Right hindlimb (tissue), 1 donor: ENCODE measurements at places on chromosomes 1 and 21.

DNA sequence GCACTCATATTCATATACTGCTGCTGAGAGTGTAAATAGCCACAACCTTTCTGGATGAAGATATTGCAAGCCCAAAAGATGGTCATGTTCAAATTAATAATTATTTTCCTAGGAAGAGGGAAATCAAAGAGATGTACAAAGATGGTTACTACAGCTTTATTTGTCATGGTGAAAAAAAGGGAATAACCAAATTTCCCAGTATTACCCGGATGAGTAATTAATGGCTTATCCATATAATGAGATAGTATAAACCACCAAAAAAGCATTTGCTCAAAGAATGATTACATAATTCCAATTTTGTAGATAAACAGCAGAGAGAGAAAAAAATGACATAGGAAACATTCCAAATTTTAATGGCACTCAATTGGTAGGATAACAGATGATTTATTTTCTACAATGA lies 165.6 kb downstream of the C1orf21 start:
- DNase-seq = no peak

GRCh38 chr21:42518215-42518614 lies 4.6 kb downstream of the SLC37A1 start:
- no peak for DNase-seq

GRCh38 chr1:25360596-25361581 lies 22.8 kb downstream of the TMEM50A start:
- DNase-seq = peak; percentile 24

DNA sequence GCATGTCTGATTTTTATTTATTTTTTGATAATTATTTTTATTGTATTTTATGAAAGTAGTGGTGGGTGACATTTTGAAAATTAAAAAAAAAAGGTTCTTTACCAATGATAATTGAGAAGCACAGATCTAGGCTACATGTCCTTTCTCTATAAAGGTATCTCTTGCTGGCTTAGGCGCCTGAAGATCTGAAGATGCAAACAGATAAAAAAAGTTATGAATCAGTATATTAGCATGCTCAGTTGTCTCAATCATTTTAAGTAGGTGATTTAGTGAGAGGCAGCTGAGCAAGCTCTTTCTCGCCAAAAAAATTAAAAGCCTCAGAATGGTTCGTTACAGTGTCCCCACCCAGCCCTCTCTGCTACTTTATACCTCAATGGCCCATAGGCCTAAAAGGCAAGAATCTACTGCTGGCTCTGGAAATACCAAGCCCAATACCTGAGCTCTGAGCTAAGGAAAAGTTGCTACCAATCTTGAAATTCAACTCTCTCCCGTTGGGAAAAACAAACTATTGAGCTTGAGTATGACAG lies 42.2 kb upstream of the DPT start:
- no peak for DNase-seq

DNA sequence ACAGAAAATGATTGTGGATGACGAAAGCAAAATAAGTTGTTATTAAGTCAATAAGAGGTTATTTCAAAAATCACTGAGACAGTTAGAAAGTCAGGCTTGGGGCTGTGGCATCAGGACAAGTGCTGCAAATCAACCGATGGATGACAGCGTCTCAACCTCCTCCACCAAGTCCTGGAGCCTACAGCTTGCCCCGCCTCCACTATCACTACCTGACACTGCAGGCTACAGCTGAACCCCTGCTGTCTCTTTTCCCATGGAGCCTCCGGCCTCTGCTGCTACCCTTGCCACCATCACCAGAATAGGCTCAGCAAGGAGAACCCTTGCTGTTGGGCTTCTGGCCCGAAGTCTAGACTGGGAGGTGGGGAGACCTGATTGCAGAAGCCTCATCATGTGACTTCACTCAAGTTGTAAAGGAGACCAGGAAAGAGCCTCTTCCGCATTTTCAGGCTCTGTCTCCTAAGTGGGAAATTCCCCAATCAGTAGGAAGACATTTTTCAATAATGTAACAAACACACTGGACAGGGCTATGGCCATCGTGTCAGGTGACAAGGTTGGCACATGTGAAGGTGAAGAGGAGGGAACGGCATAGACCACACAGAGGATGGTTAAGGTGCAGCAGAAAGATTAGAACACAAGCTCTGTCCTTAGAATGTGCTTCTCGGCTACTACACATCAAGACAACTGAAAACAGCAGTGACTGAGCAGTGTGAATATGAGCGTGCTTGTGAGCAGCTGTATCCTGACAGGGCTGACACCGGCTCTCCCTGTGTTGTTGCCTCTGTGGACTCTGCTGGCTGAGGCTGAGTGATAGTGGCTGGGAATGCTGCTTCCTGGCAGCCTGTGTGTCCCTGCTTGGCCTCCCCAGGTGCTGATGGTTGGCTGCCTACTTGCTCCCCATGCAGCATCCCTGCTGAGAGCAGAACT lies 660.7 kb downstream of the PTPRU start:
- DNase-seq = no peak

GRCh38 chr1:23799570-23800399 lies 769 bp downstream of the GALE start:
- peak; percentile 76 for DNase-seq

DNA sequence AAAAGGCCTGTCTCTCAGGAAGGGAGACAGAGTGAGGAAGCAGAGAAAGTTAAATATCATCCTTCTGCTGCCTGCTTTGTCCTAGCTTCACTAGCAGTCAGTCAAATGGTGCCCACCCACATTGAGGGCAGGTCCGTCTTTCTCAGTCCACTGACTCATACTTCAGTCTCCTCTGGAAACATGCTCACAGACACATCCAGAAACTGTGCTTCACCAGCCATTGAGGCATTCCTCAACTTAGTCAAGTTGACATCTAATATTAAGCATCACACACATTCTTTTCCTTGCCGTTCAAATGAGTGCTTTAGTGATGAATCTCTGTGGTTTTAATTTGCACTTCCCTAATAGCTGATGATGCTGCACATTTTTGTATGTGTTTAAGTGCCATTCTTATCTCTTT lies 777.8 kb upstream of the PRMT6 start:
- no peak for DNase-seq

- DNase-seq = no peak
Observed at GRCh38 chr1:85179522-85179921, 21.3 kb downstream of the SYDE2 start.

- no peak for DNase-seq
Observed at GRCh38 chr1:24735156-24735508, 10.1 kb upstream of the CLIC4 start.

DNA sequence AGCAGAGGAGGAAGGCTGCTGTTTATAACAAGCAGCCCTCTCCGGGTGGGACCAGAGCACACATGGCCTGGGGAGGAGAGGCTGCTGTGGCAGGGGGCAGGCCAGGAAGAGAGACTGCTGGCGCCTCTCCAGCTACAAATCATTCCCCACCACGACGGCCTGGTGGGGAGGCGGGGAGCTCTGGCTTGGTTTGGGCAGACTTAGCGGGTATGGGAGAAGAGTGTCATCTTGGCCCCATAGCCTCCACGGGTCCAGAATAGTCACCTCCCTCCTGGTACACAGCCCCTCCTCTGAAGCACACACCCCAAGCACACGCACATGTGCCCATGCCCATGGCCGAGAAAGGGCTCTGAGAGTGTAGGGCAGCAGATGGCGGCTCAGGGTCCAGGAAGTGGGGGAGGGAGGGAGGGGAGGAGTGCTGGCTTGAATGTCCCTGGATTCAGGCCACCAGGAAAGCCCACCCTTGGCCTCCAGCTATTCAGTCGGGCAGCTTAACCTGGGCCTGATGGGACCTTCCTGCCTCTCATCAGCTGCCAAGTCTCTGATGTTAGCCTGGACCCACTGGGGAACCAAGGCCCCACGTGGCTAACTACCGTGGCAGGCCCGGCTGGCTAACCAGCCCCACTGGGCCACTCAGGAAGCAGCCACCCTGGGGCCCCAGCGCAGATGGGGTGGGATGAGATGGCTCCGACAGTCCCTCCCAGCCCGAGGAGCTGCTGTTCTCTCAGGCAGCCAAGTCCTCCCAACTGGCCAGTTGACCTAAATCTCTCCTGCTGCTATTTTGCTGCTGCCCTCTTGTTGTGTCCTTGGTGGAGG lies 10.9 kb downstream of the LRP8 start:
- peak; percentile 59 for DNase-seq

- DNase-seq = no peak
Observed at GRCh38 chr1:182391028-182391361, 595 bp downstream of the GLUL start.

GRCh38 chr1:208029381-208030287 lies 118.7 kb upstream of the CD34 start:
- peak; percentile 75 for DNase-seq

GRCh38 chr1:51231120-51231519 lies 5.0 kb upstream of the RNF11 start:
- DNase-seq = no peak

- no peak for DNase-seq
Observed at GRCh38 chr1:182406012-182406411, 5.5 kb upstream of the TEDDM1 start.

GRCh38 chr1:155133799-155134281 lies 1.8 kb upstream of the SLC50A1 start:
- DNase-seq = no peak

DNA sequence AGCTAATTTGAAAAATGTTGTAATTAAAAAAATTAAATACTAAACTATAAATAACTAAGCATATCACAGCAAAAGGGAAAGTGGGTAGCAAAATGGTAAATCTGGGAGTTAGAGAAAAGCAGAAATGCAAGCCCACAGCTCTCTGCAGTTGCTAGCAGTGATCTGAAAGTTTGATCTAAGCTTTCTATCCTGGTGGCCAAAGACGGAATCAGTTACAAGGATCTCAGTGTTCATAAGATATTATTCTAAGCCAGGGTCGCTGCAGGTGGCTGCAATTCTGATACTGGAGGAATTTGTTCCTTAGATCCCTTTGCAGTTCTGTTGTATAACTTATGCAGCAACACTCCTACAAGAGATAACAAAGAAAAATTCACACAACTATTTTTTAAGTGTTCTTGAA lies 363.7 kb downstream of the SETD4 start:
- DNase-seq = no peak

DNA sequence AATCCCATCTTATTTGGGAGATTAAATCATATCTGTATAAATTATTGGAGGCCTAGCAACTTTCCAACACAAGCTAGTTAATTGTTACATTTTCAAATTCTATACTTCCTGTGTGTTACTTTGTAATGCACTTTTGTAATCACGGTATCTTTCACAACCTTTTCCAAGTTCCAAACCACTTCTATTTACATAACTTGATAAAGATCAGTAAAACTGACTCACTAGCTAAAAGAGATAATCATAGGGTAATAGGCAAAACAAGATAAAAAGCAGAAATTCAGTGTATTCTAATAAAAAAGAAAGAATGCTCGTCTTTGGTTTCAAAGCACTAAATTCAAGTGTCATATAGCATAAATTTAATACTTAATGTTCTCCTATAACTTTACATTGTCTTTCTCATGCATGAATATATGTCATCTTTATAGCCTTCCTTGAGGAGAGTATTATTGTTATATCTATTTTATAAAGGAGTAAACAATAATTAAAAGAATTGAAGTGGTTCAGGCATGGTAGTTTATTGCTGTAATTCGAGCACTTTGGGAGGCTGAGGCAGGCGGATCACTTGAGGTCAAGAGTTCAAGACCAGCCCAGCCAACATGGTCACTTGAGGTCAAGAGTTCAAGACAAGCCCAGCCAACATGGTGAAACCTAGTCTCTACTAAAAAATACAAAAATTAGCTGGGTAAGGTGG lies 66.4 kb downstream of the RGS13 start:
- no peak for DNase-seq

DNA sequence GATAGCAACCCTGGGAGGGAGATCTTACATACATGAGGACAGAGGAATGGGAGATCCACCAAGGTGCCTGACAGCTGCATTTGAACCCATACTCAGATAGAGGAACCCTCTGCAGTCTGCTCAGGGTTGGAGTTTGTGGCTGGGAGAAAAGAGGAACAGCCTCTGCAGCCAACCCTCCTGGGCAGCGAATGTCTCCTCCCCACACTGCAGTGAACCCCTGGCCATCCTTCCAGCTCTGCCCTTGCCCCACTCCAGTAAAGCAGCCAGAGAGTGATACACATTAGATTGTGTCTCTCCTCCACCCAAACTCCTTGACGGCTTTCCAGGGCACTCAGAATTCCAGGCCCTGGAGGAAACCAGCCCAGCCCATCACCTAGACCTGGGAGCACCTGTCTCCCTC lies 137.7 kb downstream of the RUNX1 start:
- no peak for DNase-seq

DNA sequence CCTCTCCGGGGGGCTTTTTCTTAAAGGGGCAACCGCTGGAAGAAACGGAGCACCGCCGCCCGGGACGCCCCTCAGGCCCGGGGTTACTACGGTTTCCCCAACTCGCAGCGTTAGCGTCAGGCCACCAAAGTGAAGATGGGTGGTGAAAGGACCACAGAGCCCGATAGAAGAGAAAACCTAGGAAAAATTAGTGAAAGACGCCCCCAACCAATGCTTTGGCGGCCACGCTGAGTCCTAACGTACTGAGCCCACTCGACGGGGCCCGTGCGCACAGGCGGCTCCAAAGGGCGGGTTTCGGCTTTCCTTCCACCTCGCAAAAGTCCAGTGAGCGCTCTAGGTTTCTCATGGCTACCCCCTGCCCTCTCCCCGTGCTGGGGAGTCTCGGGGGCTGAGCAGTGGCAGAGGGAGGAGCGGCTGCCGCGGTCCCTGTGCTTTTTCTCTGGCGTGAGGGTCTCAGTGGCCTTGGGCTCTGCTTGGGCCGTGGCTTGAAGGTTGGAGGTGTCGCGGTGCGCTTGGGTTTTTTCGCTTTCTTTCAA lies 12.2 kb upstream of the SPEN start:
- DNase-seq = no peak

DNA sequence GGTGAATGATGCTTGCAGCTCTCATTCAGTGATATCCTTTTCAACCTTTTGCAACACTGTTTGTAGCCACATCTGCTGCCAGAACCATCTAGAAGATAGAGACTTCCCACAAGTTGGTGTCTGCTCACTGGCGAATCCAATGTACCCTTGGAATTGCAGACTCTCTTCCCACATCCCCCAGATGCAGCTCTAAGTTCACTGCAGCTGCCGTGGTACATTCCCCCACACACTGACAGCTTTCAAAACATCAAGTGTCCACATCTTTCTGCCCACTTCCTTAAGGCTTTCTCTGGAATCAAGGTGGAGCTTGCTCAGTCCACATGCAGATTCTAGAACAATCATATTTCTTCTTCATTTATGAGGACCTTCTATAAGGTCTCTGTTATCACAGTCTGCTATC lies 99.2 kb downstream of the PLPPR4 start:
- no peak for DNase-seq

DNA sequence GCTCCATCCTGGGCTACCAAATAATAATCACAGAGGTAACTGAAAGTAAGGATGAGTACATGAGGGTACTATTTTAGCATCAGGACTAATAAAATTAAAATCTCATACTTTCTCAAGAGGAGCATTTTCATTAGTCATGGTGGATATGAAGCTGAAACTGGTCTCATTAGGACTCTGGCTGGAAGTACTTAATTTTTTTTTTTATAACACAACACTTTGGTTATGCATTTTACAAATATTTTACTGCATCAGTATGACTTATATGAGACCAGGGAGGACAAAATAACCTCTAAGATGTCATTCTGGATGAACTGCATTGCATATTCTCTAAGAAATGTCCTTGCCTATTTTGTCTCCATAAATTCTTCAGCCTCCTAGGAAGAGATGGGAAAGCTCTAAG lies 290.9 kb downstream of the HLX start:
- no peak for DNase-seq
